ENCODE measurements at places on chromosomes 7 and 10.

- no peak for DNase-seq
Observed at GRCh38 chr7:46633630-46634240, 712.7 kb upstream of the IGFBP3 start.

GRCh38 chr10:53325066-53325465 lies 552.5 kb upstream of the MBL2 start:
- DNase-seq = no peak

DNA sequence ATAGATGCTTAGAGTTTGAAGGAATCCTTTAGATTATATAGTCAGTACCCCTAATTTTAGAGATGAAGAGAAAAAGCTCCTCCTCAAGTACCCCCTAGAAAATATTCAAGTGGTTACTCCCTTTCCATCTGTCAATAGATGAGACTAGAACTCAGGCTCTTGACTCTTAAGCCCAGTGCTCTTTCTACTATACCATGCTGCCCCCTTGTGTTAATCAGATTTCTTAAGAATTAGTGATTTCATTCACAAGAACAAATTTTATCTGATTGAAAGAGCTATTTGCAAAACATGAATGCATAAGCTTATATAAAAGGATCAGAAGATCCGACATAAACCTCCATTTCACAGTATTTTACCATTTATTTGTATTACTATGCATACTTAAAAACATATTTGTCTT lies 179.3 kb downstream of the TFEC start:
- DNase-seq = peak; percentile 68

DNA sequence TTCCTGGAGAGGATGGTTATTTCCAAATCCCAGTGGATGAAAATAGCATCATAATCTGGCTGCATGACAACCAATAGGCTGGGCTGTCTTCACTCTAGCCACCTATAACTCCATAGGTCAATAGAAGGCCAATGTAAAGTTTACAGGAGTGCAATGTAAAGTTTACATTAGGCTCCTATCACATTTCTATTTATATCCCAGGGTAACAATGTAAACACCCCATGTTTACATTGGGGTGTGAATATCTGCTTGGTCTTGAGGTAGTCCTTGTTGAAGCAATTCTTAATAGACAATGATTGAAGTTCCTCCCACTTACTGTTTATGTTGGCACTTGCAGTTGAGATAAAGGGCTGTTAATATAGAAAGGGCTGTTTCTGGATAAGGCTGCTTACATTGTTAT lies 21.5 kb downstream of the CH25H start:
- DNase-seq = no peak

- no peak for DNase-seq
Observed at GRCh38 chr7:91898240-91898992, 17.9 kb upstream of the MTERF1 start.

DNA sequence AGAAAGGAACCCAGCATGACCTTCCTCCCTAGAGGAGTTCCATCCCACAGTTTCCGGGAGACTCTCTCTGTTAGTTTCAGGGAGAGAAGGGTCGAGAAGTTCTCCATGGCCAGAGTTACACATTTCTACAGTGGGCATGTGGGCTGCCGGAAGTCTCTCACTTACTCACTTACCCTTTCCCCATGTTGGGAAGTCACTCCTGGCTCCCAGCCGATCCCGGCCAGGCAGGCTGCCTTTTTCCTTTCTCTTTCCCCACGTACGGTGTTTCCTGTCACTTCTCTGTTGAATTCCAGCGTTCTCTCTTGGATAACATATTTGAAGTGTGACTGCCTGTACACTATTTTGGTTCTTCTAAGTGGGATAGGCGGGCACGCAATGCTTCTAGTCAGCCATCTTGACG lies 3.5 kb downstream of the TEX36 start:
- no peak for DNase-seq

- no peak for DNase-seq
Observed at GRCh38 chr7:130917669-130918128, 183.7 kb upstream of the KLF14 start.

- no peak for DNase-seq
Observed at GRCh38 chr10:80188713-80189112, 16.6 kb downstream of the ANXA11 start.

DNA sequence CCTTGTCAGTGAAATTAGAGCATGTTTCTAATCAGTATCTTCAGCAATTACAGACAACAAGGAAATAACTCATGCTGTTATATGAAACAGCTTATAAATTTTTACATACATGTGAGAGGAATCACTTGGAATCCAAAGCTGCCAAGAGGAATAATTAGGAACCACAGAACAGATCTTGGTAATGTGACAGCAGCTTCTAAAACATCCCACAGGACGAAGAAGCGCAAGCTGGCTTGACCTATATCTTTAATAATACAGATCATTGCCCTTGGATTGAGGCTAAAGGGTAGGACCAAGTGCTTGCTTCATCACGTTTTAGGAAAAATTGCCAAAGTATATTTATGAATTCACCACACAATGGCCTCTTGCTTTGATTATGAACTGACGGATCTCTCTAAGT lies 869.8 kb downstream of the LRMDA start:
- DNase-seq = no peak

- DNase-seq = peak; percentile 12
Observed at GRCh38 chr7:96508371-96508770, 186.5 kb upstream of the SLC25A13 start.

GRCh38 chr10:133318494-133319127 lies 9.9 kb downstream of the ZNF511 start:
- DNase-seq = peak; percentile 41

DNA sequence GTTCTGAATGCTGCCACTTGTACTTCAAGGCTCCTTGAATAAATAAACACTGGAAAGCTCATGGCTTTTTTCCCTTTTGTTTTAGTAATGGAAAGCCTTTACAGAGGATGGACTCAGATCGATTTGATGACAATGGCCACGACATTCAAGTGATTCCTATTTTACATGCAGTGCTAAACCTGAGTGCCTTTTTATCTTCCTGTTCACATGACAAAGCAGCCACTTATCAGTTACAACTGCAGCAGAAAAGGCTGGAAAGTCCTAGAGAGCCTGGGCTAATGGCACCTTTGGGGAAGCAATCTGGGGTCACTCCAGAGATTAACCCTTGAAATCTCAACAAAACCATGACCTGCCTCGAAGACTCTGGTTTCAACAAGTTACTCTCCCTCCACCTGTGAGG lies 249.0 kb upstream of the AUTS2 start:
- no peak for DNase-seq

GRCh38 chr10:31034098-31034909 lies 2.6 kb upstream of the ZNF438 start:
- no peak for DNase-seq

DNA sequence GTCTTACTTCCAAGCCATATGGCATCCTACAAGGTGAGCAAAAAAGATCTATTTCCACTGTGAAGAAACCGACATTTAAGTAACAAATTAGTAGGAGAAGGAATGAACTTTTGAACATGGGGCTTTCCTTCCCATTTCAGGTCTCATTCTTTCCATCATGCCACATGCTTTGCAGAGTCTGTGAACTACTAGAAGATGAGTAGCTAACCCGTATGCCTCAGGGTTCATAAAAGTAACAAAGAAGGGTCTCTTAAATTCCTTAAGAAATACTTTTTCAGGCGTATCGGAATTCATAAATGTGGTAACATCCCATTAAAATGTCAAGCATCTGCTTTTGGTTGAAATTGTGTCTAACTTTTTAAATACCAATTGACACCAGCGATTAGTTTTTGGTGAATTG lies 81.3 kb upstream of the TNS3 start:
- DNase-seq = no peak

DNA sequence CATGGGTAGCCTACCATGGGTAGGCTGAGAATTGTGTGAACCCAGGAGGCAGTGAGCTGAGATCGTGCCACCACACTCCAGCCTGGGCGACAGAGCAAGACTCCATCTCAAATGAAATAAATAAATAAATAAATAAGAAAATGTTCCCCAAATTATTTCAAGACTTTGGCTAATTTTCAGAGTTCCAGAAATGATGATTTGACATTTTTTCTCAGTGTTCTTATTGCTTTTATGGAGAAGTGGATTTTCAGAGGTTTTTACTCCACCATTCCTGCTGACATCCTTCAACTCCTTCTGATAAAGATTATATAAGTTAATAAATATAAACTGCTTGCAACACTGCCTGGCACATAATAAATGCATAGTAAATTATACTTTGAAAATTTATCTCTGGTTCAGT lies 80.4 kb upstream of the PRKCQ start:
- DNase-seq = no peak

- DNase-seq = no peak
Observed at GRCh38 chr7:108623220-108623619, 53.5 kb downstream of the DNAJB9 start.

DNA sequence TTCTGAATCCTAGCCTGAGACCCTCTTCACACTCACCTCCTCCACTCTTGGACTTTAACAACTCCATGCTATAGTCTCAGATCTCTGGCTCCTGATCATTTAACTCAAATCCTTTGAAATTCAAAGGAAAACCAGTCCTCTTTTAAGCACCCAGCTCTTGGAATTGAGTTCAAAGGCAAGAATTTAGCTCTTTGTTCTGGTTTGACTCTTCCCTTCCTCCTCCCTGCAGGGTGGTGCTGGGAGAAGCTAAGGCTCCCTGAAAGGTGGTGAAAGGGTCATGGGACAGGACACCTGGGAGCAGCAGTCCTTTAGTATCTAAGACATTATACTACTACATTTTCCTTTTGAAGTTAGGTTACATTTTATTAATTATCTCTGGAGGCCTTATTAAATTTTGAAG lies 259.4 kb downstream of the CCSER2 start:
- DNase-seq = no peak

GRCh38 chr7:54725255-54725654 lies 33.8 kb downstream of the SEC61G start:
- DNase-seq = no peak

- no peak for DNase-seq
Observed at GRCh38 chr10:16964576-16965343, 147.5 kb upstream of the RSU1 start.

DNA sequence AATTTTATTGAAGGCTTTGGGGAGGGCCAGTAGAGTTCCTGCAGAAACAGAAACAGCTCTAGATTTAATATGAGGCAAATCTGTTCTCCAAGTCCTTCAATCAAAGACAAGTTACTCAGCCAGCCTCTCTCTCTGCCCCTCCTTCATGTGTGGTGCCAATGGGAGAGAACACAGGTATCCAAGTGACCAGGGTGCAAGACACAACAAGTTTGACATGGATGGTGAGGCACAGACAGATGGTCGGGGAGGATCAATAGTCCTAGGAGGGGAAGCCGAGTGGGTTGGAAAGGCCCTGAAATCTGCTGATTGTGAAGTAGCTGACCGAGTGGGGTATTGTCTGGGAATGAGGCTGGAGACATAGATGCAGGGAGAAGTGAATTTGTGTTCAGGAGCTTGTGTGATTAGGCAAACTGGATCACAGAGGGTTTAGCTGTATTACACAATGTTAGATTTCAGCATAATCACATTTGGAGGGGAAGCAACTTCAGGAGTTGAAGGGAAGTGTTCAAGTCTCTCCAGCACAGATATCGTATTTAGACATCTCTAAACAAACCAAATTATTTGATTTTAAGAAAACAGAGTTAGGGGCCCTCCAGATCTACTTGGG lies 1.5 kb downstream of the GIMAP1 start:
- DNase-seq = no peak

Measured in NCI-H2081 (cell line).